ENCODE measurements at places on chromosomes 6 and 20.

DNA sequence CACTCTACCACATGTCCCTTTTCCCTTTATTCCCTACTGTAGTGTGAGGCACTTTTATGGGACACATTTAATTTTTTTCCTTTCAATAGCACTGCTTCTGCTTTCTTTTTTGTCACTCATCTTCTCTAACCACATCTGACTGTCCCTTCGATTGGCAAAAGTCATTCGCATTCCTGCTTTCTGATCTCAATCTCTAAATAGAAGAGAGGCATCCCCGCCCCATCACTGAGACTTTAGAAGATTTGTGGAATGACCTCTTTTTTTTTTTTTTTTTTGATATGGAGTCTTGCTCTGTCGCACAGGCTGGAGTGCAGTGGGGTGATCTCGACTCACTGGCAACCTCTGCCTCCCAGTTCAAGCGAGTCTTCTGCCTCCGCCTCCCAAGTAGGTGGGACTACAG lies 9.1 kb downstream of the ZNF292 start:
- DNase-seq, result no peak

DNA sequence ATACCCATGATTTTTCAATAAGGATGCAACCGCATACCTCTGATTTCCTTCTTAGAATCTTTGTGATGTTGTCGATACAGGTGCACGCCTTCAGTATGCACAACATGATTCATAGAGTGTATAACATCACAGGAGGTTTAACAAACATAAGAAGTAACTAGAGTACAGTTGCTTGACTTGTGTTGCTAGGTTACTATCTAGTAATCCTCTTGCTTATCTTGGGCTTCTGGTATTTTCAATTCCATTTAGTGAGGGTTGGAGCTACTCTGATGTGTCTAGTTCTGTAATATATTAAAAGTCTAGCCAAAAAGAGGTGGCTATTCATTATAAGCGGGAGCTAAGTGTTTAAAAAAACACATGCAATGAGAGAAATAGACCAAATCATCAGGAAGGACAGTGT lies 85.5 kb upstream of the TENT5A start:
- no peak for DNase-seq

DNA sequence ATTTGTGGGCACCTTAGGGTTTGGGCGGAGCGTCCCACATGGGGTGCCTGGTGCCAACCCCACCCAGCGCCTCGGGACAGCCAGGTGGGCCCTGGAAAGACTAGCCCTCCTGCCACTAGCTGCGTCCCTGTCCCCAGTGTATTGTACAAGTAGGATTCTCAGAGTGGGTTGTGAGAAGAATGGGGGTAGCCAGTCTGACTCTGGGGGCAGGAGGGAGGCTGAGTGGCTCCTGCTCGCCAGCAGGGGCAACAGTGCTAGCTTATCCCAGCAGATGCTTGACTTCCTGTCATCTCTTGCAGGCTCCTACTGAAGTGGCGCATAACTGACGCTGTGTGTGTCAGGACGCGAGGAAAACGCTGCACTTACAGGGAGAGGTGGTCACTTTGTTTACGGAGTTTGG lies 9.3 kb downstream of the PSMA7 start:
- DNase-seq, result no peak

DNA sequence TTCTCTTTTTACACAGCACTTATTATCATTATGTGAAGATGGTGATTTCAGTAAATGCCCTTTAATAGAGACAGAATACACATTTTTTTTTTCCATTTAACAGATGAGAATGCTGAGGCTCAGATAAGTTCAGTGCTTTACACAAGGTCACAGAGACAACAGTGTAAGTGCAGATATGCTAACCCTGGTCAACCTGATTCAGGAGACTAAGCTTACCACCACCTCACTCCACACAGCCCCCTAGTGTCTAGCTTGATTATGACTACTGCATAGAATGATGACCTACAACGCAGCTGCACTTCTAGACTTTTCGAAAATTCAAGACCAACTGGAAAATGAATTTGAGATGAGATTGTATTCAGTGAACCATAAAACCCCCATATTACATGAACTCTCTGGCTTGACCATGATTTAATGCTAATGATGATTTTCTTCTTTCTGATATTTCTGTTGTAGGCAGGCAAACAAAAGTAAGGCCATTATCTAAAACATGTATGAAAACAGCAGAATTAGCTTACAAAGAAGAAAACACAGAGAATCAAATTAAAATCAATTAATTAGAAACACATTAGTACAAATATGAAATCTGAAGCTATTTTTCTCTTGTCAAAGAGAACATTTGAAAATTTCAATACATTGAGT lies 212.1 kb upstream of the PHACTR1 start:
- peak; percentile 10 for DNase-seq

- DNase-seq, result no peak
Measured at GRCh38 chr6:153437193-153437592, 306.1 kb upstream of the RGS17 start.

- no peak for DNase-seq
Measured at GRCh38 chr6:118551063-118552053, 3.3 kb downstream of the PLN start.

GRCh38 chr20:9319687-9320384 lies 194.6 kb upstream of the LAMP5 start:
- no peak for DNase-seq

DNA sequence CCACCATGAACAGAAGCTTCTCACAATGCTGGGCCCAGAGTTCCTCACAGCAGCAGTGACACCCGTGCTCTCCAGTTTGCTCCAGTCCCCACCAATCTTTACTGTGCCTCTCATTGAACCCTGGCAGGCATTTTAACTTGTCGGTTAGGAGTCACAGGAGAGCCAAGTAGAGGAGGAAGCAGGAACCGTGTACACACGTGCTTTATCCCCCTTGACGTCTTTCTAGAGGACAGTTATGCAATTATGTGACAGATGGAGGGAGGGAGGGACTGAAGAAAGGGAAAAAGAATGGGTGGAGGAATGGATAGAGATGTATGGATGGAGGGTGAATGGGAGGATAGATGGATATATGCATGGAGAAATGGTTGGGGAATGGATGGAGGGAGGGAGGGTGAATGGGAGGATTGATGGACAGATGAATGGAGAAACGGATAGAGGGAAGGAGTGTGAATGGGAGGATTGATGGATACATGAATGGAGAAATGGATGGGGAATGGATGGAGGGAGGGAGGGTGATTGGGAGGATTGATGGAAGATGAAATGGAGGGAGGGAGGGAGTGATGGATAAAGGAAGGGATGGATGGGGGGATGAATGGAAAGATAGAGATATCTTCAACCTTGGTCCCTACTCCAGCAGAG lies 26.0 kb downstream of the RBM38 start:
- DNase-seq, result peak; percentile 42

GRCh38 chr6:129105793-129106192 lies 222.9 kb downstream of the LAMA2 start:
- no peak for DNase-seq

DNA sequence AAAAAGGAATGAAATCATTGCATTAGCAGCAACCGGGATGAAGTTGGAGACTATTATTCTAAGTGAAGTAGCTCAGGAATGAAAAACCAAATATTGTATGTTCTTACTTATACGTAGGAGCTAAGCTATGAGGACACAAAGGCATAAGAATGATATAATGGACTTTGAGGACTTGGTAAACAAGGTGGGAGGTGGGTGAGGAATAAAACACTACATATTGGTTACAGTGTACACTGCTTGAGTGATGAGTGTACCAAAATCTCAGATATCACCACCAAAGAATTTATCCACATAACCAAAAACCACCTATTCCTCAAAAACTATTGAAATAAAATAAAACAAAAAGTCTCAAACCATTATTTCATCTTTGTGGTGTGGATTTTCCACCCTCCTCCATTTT lies 593.5 kb downstream of the TENT5A start:
- no peak for DNase-seq

GRCh38 chr6:151004383-151005024 lies 139.0 kb downstream of the MTHFD1L start:
- DNase-seq, result peak; percentile 43

- no peak for DNase-seq
Measured at GRCh38 chr6:167122827-167123657, at the start of gene CCR6. Gene CCR6, plus strand, starts transcription at chr6:167123096. Its CDS starts 13,039 bp downstream, at chr6:167136135.
